ENCODE measurements at places on chromosomes 4 and X.

- DNase-seq = no peak
Measured at GRCh38 chrX:71053217-71053621, 14.9 kb downstream of the SNX12 start.

DNA sequence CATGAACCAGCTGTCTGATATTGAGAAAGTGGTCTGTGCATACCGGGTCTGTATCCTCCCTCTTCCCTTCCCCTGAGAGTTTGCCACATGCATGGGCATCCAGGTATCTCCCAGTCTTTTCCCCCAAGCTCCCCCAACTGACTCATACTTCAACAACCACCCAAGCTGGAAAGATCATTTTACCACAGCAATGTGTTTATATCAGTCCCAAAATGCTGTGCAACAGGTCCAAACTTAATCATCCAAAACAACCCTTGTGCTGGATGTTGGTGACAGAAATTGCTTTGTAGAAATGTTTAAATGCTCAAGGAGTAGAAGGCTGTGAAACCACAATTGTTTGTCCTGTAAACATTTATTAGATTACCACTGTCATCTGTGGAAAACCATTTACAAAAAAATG lies 286.8 kb upstream of the KLF3 start:
- no peak for DNase-seq

DNA sequence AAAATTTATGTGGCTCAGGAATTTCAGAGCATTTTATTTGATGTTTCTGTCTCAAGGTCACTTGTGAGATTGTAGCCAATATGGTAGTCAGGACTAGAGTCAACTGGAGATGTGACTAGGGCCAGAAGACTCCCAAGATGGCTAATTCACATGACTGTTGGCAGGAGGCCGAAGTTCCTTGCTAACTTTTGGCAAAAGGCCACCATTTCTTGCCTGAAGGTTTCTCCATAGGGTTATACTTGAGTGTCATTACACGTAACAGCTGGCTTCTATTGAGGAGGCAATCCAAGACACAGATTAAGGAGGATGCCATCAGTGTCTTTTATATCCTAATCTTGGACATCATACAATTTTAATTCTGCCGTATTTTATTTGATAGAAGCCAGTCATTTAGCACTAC lies 162.3 kb upstream of the MAOA start:
- DNase-seq = no peak

GRCh38 chr4:65453398-65453797 lies 216.9 kb downstream of the EPHA5 start:
- no peak for DNase-seq

DNA sequence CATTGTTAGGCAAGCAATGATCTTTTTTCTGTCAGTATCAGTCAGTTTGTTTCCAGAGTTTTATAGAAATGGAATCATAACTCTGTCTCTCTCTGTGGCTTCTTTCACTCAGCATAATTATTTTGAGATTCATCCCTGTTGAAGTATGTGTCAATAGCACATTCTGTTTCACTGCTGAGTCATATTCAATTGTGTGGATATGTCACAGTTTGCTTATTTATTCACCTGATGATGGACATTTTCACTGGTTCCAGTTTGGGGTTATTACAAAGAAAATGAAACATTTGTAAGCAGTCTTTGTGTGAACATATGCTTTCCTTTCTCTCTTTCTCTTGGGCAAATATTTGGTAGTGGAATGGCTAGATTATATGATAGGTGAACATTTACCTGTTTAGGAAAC lies 10.2 kb upstream of the ZNF718 start:
- no peak for DNase-seq

GRCh38 chrX:63750811-63751210 lies 34.2 kb downstream of the ARHGEF9 start:
- no peak for DNase-seq

DNA sequence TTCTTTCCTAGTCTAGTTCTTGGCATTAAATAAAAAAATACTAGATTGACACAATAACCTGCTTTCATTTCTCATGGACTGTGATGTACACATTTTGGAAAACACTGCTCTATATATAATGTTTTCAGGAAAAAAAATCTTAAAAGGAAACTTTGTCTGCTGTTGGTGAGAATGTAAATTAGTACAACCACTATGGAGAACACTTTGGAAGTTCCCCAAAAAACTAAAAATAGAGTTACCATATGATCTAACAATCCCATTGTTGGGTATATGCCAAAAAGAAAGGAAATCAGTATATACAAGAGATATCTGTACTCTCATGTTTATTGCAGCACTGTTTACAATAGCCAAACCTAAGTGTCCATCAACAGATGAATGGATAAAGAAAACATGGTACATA lies 202.3 kb downstream of the PPP3CA start:
- DNase-seq = no peak

- no peak for DNase-seq
Measured at GRCh38 chr4:83603129-83603528, 67.2 kb downstream of the GPAT3 start.

GRCh38 chrX:123817288-123817894 lies 42.5 kb upstream of the XIAP start:
- no peak for DNase-seq

DNA sequence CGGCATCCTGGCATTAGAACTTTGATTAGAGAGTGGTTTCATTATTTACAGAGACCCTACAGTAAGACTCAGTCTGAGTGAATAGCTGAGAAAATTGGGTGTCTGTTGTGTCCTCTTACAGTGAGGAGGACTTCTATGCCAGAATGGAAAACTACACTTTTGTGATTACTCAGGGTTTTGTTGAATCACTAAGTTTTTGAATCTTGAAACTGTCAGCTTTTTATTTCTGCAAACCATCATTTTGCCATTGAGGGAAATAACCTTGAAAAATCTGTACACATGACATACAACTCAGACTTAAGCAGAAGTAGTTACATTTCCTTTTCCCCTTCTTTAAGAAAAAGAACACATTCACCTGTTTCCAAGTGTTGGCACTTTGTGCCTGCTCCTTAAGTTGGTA lies 117.6 kb upstream of the RASGEF1B start:
- no peak for DNase-seq

- no peak for DNase-seq
Measured at GRCh38 chrX:149846789-149847188, 34.2 kb upstream of the MAGEA8 start.

- DNase-seq = no peak
Measured at GRCh38 chrX:70470850-70471289, 26.2 kb downstream of the DLG3 start.

DNA sequence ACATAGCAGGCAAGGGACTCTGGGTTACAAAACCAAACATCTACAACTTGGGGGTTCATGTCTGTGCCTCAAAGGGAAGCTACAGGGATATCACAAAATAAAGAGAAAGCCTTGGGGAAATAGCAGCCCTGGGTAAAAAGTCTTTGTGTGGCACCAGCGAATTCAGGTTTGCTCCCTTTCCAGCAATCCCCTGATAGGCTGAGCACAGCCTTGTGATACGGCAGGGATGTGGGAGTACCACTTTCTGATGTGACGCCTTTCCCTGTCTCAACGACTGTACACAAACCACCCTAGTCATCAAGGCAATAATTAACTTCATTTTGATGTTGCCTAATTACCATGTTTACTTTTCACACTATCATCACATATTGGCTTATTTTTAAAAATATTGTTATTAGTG lies 164.9 kb downstream of the LDB2 start:
- no peak for DNase-seq

- DNase-seq = no peak
Measured at GRCh38 chr4:189445613-189446012, 495.1 kb upstream of the FRG1 start.

GRCh38 chr4:84710548-84710947 lies 127.6 kb downstream of the CDS1 start:
- no peak for DNase-seq

DNA sequence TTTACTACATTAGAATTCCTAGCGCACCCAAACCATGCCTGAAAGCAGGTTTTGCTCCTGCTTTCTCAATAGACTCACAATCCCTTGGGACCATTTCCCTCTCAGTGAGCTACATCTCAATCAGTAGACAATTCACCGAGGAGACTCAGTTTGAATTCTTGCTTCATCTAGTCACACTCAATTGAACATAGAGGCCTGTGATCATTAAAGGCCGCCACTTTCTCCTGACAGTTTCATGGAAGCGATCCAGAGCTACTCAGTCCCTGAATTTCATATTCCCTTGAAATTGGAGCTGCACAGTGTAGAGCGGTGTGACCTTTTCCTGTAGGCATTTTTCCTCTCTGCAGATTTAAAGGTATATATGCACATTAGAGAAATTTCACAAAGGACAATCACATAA lies 193.9 kb upstream of the SPOCK3 start:
- DNase-seq = no peak

- no peak for DNase-seq
Measured at GRCh38 chr4:120704538-120704937, 218.0 kb downstream of the PRDM5 start.

GRCh38 chrX:16992951-16993350 lies 46.5 kb downstream of the REPS2 start:
- no peak for DNase-seq

- no peak for DNase-seq
Measured at GRCh38 chr4:97978791-97979488, 164.3 kb downstream of the STPG2 start.

- no peak for DNase-seq
Measured at GRCh38 chrX:15856222-15856587, 1.6 kb upstream of the AP1S2 start.

DNA sequence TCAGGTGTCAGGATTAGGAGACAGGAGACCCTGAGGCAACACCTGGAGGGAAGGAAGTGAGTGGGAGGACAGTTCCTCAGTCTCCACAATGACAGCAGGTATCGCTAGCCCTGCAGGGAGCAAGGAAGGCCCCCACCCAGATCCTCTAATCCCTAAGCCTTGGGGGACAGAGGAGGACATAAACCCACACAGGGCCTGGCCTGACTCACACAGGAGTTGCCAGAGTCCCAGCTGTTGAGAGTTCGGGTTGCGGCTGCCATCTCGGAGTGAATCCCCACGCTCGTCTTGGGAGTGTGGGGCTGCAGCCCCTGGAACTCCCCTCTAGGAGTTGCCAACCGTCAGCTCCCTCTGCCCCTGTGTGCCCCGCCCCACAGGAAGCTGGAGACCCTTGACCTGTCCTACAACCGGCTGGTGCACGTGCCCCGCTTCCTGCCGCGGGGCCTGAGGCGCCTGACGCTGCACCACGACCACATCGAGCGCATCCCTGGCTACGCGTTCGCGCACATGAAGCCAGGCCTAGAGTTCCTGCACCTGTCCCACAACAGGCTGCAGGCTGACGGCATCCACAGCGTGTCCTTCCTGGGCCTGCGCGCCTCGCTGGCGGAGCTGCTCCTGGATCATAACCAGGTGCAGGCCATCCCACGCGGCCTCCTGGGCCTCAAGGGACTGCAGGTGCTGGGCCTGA lies 9.2 kb upstream of the BGN start:
- DNase-seq = no peak

DNA sequence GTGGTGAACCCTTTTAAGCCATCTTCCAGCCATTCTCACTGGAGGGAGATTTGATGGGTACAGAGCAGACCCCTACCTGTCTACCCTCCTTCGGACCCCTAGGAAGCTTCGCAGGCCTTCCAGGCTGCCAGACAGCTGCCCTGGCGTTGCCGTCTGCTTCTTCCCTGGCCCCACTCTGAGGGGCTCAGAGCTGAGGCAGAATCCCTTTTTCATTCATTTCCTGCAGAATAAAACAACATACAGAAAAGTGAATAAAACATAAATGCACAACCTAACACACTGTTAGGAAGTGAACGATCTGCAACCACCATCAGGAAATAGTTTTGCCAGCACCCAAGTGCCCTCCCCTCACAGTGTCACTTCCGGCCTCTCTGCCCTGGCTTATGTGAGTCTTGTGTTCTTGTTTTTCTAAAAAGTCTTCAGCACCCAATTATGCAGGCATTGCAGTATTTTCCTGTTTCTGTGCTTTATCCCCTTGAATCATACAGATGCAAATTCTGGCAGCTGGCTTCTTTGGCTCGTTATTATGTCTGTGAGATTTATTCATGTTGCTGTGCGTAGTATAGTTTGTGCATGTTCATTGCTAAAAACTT lies 5.6 kb upstream of the ADD1 start:
- DNase-seq = no peak

GRCh38 chrX:7076245-7076661 lies 71.3 kb upstream of the STS start:
- no peak for DNase-seq

GRCh38 chrX:49987651-49988050 lies 65.3 kb downstream of the CLCN5 start:
- no peak for DNase-seq

DNA sequence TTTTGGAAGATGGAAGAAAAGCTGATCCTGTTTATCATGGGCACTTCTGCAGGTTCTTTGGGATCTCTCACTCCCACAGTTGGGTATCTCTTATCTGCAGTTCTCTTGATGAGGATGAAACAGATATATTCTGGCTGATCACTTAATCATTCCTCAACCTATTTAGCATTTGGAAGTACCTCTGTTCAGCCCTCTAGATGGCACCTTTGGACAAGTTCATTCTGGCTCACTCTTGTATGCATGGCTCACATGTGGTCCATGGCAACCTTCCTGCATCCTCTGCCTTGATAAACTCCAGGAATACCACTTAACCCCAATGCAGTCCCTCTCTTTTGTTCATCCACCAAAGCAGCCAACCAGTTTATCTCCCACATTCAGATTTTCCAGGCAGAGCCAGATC lies 74.2 kb downstream of the SMARCA5 start:
- no peak for DNase-seq

DNA sequence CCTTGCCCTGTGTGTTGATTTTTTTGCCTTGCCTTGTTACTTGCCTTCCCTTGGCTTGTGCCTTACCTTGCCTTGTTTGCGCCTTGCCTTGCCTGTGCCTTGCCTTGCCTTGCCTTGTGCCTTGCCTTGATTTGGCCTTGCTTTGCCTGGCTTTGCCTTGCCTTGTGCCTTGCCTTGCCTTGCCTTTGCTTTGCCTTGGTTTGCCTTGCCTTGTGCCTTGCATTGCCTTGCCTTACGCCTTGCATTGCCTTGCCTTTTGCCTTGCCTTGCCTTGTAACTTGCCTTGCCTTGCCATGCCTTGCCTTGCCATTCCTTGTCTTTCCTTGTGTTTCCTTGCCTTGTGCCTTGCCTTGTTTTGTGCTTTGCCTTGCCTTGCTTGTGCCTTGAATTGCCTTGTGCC lies 94.6 kb downstream of the TAB3 start:
- no peak for DNase-seq

DNA sequence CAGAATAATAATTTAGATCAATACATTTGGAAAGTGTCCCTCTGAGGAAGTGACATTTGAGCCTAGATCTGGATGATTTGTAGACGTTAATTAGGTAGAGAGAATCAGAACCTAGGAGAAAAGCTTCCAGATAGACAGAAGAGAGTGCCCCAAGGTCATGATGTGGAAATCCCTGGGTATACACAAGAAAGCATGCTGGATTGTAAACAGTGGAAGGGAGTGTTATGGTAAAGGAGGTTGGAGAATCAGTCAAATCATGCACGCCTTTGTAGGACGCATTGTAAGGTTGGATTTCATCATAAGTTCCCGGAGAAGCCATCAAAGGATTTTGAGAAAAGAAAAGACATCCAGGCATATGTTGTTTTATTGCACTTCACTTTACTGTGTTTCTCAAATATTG lies 156.3 kb downstream of the PARM1 start:
- DNase-seq = no peak

DNA sequence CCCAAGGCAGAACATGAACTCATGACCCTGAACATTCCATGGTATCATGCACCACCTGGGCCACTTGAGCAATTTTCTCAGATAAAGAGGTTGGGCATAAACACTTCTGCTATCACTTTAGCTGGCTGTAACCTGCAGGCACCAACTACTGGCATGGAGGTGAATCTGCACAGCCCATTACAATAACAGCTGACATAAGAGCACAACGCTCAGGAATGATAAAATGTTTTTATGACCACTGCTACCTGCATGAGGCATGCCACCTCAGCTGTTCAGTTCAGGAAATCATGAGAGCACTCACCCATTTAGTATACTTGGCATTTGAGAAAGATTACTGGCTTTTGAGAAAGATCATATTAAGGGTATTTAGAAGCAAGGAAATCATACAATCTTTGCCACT lies 85.7 kb upstream of the SPIN4 start:
- DNase-seq = no peak
